ENCODE measurements at places on chromosomes 5 and 9.

DNA sequence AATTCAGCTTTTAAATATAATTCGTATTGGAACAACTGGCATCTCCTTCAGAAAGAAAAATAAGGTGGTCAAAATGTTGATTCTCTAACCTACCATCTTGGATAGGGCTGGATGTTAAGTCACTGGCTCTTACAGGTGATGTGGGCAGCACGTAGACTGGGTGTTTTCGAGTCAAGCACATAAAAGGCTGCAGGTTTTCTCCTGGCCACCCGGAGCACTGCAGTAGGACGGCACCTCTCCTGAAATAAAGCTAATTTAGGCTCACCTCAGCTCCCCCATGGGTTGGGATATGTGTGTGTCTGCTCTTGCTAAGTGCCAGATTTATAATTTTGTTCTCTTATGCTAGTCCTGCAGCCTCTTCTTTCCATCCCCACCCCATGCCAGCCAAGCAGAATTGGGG is 80.3 kb downstream of the IQGAP2 start:
- no peak for DNase-seq

DNA sequence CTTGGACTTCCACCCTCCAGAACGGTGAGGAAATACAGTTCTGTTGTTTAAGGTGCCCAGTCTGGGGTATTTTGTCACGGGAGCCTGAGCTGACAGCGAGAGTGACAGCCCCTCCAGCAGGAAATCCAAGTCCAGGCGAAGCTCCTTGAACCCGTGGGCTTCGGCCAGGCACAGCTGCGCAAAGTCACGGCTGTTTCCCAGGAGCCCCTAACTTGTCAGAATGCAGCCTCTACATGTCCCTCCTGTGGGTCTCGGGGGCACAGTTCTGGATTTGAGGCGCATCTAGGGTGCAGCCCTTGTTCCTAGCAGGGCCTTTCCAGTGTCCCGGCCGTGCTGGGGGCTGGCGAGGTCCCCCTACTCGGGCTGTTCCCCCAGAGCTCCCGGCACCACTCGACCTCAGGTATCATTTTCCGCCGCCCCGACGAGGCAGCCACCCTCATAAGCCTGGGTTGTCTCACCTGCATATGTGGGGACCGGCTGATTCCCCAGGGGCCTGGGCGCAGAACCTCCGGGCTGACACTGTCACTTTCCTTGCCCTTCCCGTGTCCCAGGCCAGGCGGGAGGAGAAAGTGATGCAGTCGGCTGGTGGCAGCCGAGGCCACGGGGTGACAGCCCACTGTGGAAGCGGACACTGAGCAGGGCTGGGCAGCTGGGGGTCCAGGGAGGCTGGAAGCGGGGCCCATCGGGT is 4.5 kb downstream of the LCN8 start:
- no peak for DNase-seq

DNA sequence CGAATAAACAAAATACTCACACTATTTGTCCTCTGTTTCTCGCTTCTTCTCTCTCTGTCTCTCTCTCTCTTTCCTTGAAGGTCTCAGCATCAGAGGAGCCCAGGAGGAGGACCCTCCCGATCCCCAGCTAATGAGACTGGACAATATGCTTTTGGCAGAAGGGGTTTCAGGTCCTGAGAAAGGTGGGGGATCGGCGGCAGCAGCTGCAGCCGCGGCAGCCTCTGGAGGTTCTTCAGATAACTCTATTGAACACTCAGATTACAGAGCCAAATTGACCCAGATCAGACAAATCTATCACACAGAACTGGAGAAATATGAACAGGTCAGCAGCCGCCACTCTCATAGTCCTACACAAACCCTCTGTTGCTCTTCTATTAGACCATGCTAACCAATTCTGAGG is 168.4 kb downstream of the PBX3 start:
- no peak for DNase-seq

GRCh38 chr5:56264417-56265025 is 31.4 kb upstream of the ANKRD55 start:
- DNase-seq: no peak

GRCh38 chr5:31987985-31988710 is 186.0 kb downstream of the GOLPH3 start:
- DNase-seq: no peak

GRCh38 chr9:77707383-77708063 is 59.4 kb upstream of the GNA14 start:
- DNase-seq: no peak

- DNase-seq: no peak
These were observed 64.4 kb downstream of the SUSD1 start for GRCh38 chr9:112110777-112111113.
